ENCODE measurements at places on chromosomes 16 and 17.

DNA sequence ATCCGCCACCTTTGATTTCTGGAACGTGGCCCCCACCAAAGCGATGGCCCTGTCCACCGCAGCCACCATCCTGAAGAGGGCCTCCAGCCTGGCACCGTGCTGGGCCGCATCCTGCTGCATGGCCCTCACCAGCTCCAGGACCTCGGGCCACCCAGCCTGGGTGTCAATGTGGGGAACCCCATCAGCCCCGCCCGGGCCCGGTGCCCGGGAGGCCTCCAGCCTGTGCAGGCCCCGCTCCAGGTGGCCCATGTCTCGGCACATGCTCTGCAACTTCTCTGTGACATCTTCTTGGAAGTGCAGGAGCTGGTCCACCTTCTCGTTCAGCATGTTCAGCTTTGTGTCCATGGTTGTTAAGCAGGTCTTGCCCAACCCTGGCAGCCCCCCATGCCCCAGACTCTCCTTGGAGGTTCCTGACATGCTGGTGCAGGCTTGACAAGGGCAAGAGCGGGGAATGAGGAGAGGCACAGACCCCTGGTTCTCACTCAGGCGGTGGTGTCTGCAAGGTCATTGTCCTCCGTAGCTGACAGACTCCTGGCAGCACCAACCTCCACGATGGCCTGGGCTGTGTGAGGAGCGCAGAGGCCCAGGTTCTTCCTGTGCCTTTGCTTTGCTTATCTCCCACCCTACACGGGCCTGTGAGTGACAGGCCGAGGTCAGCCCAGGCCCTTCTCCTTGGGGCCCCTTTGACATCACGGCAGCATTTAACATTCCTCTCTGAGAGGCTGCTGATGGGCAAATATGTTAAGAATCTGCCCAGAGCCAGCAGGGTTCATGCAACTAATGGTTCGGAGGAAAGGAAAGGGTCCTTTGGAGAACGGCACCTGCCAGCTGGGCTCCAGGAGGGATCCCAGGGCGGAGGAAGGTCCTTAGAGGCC, at the start of gene MYLK3:
Gene MYLK3 (minus strand): TSS at position 568 of the 875 bp plus-strand sequence. CDS start 151 bp downstream, at position 417.
- no peak for DNase-seq

- no peak for DNase-seq
Measured at GRCh38 chr16:79752396-79752795, 151.9 kb upstream of the MAF start.

DNA sequence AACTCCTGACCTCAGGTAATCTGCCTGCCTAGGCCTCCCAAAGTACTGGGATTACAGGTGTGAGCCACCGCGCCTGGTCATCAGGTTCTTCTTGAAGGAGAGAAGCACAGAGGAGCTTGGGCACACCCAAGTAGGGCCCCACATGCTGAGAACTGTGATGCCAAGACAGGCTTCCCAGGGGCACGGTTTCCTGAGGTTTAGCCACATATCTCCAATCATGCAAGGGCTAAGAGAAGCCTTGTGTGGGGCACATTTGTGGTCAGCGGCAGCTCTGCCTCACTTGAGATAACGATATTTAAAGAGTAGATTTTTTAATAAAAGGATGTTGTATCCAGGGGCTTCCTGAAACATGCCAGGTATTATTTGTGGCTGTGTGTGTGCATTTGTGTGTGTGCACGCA, 46.9 kb downstream of the CUEDC1 start:
- no peak for DNase-seq

DNA sequence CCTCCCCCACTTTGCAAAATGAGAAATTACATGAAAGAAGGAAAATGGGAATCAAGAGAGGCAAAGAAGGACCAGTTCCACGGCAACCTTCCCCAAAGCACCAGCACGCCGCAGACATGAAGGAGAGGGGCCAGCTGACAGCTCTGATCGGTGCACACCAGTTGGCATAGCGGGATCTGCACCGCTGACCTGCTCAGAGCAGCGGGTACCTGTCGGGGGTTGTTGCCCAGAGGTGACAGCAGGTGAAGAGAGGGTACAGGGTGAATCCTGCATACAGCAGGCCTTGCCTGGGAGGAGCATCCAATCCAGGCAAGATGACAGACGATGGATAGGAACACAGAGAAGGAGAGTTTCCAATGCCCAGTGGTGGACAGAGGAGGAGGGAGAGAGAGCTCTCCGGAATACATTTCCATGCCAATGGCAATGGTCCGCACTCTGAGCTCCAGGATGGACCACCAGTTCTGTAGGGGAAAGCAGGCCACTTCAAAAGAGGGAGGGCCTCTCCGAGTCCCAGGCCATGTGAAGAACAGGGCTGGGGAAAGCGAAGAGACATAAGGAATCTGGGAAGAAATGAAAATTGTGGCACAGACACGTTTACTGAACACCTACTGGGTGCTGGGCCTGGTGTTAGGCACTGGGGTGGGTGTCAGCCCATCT, 24.0 kb downstream of the CEP295NL start:
- no peak for DNase-seq

GRCh38 chr17:19787733-19788357, 39.7 kb upstream of the ALDH3A1 start:
- DNase-seq: no peak

- no peak for DNase-seq
Measured at GRCh38 chr17:42617956-42618431, 8.5 kb downstream of the TUBG1 start.

DNA sequence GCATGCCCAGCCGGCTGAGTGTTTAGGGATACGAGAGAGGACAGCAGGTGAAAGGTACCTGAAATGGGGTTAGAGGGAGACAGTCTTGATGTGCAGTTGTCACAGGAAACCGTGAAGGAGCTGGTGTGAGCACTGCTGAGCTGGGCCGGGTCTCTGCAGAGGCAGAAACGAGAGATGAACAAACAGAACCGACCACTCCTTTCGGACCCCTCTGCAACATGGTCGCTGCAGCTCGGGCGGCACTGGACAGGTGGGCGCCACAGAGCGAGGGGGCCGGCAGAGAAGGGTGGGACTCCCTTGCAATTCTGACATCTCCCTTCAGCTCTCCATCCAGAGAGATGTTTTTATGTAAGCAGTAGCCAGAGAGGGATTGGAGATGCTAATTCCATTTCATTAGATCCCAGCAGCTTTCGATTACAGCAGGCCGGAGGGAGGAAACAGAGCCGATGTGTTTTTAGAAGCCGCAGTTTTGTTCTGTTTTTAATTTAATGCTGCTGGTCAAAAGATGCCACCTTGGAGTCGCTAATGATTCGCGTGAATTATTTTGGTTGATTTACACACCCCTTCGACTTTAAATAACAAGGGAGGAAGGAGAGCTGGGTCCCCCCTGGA, 86.3 kb upstream of the RPL38 start:
- DNase-seq: no peak

DNA sequence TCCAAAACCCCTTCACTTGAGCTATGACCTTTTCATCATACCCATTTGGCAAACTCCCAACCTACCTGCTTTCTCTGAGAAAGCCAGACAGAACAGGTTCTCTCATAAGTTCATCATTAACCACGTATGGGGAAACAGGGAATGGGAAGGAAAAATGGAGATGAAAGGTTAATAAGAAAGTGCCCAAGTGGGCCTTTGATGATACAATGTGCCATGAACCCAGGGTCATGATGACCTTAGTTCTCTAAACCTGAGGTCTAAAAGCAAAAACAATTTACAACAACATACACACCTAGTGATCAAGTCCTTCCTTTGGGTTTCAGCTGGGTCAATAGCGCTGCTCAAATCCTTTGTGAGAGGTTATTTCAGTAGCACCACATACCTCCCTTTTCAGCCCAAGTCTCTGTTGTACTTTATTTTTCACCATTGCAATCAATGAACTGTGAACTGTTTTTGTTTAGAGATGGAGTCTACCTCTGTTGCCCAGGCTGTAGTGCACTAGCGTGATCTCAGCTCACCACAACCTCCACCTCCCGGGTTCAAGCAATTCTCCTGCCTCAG, 14.5 kb upstream of the RANGRF start:
- no peak for DNase-seq

DNA sequence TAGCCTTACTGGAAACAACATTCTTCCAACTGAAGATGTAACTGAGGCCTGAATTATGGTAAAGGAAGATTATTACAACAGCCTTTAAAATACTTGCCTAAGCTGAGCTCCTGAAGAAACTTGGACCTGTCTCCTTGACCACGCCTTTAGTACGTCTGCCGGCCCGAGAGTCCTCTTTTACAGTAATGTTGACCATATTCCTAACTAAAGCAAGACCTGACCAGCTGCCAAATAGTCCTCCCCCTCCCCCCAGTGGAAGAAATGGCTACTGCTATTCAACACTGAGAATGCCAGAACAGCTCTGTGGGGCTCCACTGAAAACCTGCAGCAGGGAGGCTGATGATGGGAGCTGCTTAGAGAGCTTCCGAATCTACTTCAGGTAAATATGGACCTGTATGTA, 12.6 kb upstream of the FOXJ1 start:
- no peak for DNase-seq

DNA sequence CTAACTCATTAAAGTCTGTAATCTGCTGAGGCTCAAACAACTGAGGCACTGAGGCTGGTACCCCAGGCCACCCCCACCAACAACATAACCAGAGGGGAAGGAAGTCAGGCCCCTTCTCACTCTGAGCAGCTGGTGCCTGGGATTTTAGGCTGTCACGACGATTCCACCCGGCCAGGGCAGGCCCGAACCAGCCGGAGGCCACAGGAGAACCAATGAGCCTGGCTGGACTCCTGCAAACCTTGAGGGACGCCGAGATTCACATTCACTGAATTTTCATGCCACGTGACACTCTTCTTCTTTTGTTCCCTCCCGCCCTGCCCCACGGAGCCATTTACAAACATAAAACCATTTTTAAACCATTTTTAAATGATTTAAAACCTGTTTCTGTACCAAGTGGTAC, 48.1 kb downstream of the RPH3AL start:
- no peak for DNase-seq

DNA sequence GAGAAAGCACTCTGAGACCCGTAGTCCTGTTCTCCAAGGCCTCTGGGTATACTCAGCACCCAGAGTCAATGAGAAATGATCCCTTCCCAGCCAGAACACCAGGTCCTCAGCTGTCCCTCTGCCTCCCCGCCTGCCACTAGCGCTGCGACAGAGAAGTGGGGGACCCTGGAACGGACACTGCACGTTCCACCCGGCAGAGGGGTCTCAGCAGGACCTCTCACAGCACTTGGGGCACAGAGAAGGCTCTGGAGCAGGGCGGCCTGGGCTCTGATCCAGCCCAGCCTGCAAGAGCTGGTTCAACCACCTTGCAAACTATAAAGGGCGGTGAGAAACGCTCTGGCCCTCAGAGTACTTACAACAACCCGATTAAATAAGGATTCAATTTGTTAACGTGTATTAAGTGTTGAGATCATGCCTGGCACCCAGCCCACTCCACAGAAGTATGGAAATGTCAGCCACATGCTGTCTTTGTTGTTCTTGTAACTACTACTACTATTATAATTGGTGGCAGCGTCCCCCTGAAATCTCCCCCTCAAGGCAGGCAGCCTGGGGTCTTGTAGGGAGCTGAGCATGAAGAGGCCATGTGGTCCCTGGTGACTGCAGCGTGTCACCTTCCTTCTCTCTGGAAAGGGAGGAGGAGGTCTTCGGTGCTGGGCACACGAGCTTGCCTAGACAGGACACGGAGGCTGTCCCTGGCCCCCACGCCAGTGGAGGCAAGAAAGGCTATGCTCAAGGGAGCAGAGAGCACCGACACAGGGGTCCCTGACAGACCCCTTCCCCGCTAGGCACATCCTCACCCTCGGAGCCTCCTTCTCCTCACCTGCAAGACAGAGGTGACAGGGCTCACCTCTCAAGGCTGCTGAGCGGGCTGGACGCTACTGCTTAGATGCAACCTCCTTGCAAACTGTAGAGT, 2.4 kb downstream of the OSGIN1 start:
- no peak for DNase-seq

DNA sequence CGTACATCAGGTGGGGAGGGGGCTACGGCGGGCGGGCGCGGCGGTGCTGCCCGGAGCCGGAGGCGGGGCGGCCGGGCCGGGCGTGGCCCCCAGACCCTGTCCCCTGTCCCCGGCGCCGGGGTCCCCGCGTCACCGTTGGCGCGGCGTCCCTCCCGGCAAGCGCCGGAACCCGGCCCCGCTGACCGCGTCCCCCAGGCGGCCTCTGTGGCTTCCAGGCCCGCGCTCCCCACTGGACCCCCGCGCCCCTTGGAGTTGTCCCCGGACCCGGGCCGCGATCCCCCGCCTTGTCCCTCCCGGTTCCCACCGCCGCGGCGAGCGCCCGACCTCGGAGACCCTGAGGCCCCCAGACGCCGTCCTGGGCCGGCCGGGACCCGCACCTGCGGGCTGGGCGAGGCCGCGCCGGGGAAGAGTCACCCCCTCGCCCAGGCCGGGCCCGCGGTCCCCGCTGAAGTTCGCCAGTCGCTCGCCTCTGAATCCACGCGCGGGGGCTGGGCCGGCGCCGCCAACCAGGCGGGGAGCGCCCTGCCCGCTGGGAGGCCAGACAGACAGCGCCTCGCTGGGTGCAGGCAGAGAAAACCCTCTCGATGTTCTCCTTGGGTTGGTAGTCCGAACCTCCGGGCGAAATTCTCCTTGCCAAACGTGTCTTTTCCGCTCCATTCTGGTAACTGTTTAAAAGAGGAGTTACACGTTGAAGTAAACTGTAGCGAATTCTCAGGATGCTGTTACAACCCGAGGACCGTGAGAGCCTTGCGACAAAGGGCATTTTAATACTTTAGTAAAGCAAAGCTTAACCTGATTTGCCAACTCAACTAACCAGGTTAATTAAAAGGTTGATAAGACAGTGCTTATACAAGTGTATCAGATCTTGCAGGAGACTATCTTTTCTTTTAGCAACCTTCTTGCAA, 761 bp downstream of the GAN start:
- DNase-seq: peak; percentile 13

DNA sequence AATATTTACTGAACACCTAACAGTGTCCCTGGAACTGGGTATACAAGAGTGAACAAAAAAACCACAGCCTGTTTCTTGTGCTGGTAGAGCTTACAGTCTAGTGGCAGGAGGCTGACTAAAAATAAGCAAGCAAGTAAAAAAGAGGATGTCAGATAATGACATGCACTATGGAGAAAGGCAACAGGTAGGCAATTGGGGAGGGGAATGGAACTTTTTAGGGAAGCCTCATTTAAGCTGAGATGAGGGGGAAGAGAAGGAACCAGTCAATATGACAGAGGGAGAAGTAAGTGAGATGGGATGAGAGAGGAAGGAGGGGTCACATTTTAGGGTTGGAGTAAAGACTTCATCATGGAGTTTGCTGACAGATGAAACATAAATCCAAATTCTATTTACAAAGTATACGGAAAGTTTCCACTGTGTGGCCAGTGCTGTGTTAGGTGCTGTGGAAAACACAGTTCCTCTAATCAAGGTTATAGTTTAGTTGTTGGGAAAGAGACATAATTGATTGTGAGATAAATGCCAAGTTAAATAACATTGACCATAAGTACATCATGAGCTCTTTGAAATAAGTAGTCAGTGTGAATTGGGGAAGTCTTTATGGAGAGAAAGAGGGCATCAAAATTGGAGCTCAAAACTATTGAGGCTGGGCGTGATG, 251.4 kb downstream of the FTO start:
- no peak for DNase-seq

GRCh38 chr16:27690608-27691007, 140.7 kb downstream of the KATNIP start:
- DNase-seq: peak; percentile 11

GRCh38 chr17:44314869-44315661, 6.7 kb downstream of the RUNDC3A start:
- no peak for DNase-seq

GRCh38 chr17:80632046-80632581, 87.5 kb downstream of the RPTOR start:
- no peak for DNase-seq
